ENCODE measurements at places on chromosomes 3 and 15. TPM values are rescaled to one million over a fixed set of nuclear protein-coding genes. Genes with fewer than 3 reads are reported as not detected.

- no peaks in the 10 kb centered on the region for H3K4me1 ChIP-seq
- H3K36me3 ChIP-seq, result no peaks in the 10 kb centered on the region
- DNase-seq, result no peak
- no peak overlapping the region for H3K4me3 ChIP-seq
Observed at GRCh38 chr3:56154297-56154696, 314.0 kb downstream of the ERC2 start.

- no peak overlapping the region for H3K27ac ChIP-seq
- DNase-seq, result no peak
- H3K4me3 ChIP-seq, result no peak overlapping the region
- no peaks in the 10 kb centered on the region for H3K4me1 ChIP-seq
Observed at GRCh38 chr3:156425651-156426050, 129.3 kb downstream of the SSR3 start.

- no peaks in the 10 kb centered on the region for H3K27me3 ChIP-seq
- H3K4me3 ChIP-seq, result no peak overlapping the region
- peaks cover 5% of the 10 kb centered on the region for H3K36me3 ChIP-seq
- peaks cover 76% of the 10 kb centered on the region for H3K4me1 ChIP-seq
- H3K27ac ChIP-seq, result peak overlapping the region; percentile 49
Observed at GRCh38 chr15:85780225-85780985, 14.3 kb downstream of the KLHL25 start.

GRCh38 chr3:13010780-13011572 lies 62.3 kb downstream of the IQSEC1 start:
- no peak overlapping the region for H3K27ac ChIP-seq
- DNase-seq, result no peak
- no peak overlapping the region for H3K4me3 ChIP-seq
- peaks cover 62% of the 10 kb centered on the region for H3K4me1 ChIP-seq
- H3K36me3 ChIP-seq, result peaks cover 21% of the 10 kb centered on the region

DNA sequence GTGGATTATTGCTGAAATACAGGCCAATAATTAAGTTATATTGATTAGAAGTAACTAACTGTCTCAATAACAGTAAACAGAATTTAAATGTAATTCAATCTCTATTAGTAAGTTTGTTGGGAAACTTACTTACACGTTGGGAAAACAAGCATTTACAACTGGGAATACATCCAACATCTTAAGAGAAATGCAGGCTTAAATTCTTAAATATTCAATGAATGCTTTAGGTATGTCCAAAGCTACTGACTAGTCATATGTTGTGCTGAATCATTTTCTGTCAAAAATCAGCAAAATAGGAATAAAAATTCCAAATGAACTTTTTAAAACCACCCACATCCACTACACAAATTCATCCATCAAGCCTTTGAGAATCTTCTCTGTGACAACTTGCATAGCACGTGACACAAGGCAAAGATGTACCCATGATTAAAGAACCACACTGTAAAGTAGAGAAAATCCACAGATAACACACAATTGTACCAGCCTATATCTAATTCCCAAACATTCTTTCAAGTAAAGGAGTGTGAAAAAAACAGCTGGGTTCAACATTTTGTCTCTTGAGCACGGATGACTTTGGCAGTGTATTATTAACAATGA lies 60.0 kb downstream of the NMNAT3 start:
- no peaks in the 10 kb centered on the region for H3K36me3 ChIP-seq
- no peak for DNase-seq
- H3K4me1 ChIP-seq, result no peaks in the 10 kb centered on the region
- H3K27me3 ChIP-seq, result no peaks in the 10 kb centered on the region
- no peak overlapping the region for H3K27ac ChIP-seq
- H3K4me3 ChIP-seq, result no peak overlapping the region

- H3K27ac ChIP-seq, result no peak overlapping the region
- no peak for DNase-seq
- no peaks in the 10 kb centered on the region for H3K36me3 ChIP-seq
- peaks cover 8% of the 10 kb centered on the region for H3K4me1 ChIP-seq
Observed at GRCh38 chr3:133159498-133160475, 121.6 kb downstream of the TMEM108 start.

GRCh38 chr15:41798607-41799487 lies 24.6 kb downstream of the MAPKBP1 start:
- H3K36me3 ChIP-seq, result peaks cover 13% of the 10 kb centered on the region
- no peak overlapping the region for H3K4me3 ChIP-seq
- no peak for DNase-seq
- no peaks in the 10 kb centered on the region for H3K27me3 ChIP-seq

GRCh38 chr3:160661660-160662059 lies 15.3 kb upstream of the ARL14 start:
- no peak overlapping the region for H3K27ac ChIP-seq
- no peaks in the 10 kb centered on the region for H3K27me3 ChIP-seq
- H3K36me3 ChIP-seq, result no peaks in the 10 kb centered on the region
- DNase-seq, result peak; percentile 75
- H3K4me3 ChIP-seq, result no peak overlapping the region

DNA sequence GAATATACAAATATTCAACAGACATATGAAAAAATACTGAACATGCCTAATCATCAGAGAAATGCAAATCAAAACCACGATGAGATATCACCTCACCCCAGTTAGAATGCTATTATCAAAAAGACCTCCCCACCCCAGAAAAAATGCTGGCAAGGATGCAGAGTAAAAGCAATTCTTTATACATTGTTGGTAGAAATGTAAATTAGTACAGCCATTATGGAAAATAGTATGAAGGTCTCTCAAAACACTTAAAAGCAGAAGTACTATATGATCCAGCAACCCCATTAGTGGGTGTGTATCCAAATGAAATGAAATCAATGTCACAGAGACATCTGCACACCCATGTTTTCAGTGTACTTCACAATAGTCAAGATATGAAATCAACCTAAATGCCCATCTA lies 308.7 kb downstream of the CHST2 start:
- no peaks in the 10 kb centered on the region for H3K4me1 ChIP-seq
- DNase-seq, result no peak
- no peaks in the 10 kb centered on the region for H3K27me3 ChIP-seq

DNA sequence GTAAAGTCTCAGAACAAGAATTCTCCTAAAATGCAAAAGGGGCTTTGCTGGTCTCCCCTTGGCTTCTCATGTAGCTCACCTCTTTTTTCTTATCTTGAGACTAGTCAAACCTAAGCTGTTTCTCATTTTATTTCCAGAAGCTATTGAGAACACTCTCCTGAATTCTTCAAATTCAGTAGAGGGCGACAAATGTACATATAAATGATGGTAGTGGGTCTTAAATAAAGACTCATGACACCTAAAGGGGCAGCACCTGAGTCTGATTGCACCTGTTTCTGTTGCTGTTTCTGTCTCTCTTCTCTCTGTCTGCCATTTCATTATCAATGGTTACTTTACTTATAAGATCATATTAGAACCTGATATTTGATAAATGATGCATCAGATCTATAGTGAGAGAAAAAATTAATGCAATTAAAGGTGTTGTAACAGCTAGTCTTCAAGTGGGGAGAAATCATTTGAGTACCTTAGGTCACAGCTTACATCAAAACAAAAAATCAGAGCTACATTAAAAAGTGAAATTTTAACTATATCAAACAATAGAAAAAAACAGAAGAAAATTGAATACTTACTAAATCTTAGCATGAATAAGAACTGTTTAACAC lies 7.0 kb downstream of the ADIPOQ start:
- DNase-seq, result peak; percentile 63
- H3K36me3 ChIP-seq, result no peaks in the 10 kb centered on the region
- H3K4me1 ChIP-seq, result no peaks in the 10 kb centered on the region
- H3K4me3 ChIP-seq, result no peak overlapping the region
- H3K27ac ChIP-seq, result no peak overlapping the region

- no peak overlapping the region for H3K27ac ChIP-seq
- H3K27me3 ChIP-seq, result no peaks in the 10 kb centered on the region
- DNase-seq, result no peak
- no peak overlapping the region for H3K4me3 ChIP-seq
- H3K36me3 ChIP-seq, result no peaks in the 10 kb centered on the region
- no peaks in the 10 kb centered on the region for H3K4me1 ChIP-seq
Observed at GRCh38 chr3:81513591-81513990, 247.9 kb downstream of the GBE1 start.

GRCh38 chr3:177177749-177178221 lies 19.5 kb downstream of the TBL1XR1 start:
- no peak for DNase-seq
- H3K27me3 ChIP-seq, result no peaks in the 10 kb centered on the region
- no peaks in the 10 kb centered on the region for H3K36me3 ChIP-seq
- H3K4me3 ChIP-seq, result no peak overlapping the region
- no peaks in the 10 kb centered on the region for H3K4me1 ChIP-seq
- no peak overlapping the region for H3K27ac ChIP-seq

GRCh38 chr15:28164876-28165275 lies 65.8 kb upstream of the OCA2 start:
- no peaks in the 10 kb centered on the region for H3K27me3 ChIP-seq
- H3K27ac ChIP-seq, result no peak overlapping the region
- H3K4me3 ChIP-seq, result no peak overlapping the region

- H3K4me1 ChIP-seq, result peaks cover 10% of the 10 kb centered on the region
- H3K4me3 ChIP-seq, result no peak overlapping the region
- H3K27ac ChIP-seq, result peak overlapping the region; percentile 69
- DNase-seq, result no peak
- no peaks in the 10 kb centered on the region for H3K27me3 ChIP-seq
Observed at GRCh38 chr3:69182588-69183316, 60.4 kb upstream of the LMOD3 start.

- peaks cover 55% of the 10 kb centered on the region for H3K36me3 ChIP-seq
- no peak overlapping the region for H3K27ac ChIP-seq
- no peak for DNase-seq
Observed at GRCh38 chr15:42691770-42692169, 45.2 kb downstream of the CDAN1 start.

DNA sequence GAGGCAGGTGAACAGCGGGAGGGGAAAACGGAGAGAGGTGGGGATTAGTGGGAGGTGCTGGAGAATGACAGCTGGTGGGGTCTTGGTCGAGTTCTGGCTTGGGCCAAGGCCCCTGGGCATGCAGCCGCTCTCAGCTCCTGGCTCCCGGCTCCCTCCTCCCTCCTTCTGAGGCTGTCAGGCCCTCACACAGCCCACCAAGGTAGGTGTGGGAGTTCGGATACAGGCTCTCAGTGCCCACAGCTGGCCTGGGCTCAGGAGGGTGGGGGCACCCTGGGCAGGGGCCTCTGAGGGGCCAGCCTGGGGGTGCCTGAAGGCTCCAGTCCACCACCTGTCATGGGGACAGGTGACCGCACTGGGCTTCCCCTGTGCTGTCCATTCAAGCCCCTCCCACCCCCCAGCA lies 39.9 kb downstream of the PLXNA1 start:
- no peak for DNase-seq
- H3K27me3 ChIP-seq, result no peaks in the 10 kb centered on the region
- no peaks in the 10 kb centered on the region for H3K4me1 ChIP-seq
- peaks cover 93% of the 10 kb centered on the region for H3K36me3 ChIP-seq
- H3K27ac ChIP-seq, result no peak overlapping the region
- H3K4me3 ChIP-seq, result no peak overlapping the region

DNA sequence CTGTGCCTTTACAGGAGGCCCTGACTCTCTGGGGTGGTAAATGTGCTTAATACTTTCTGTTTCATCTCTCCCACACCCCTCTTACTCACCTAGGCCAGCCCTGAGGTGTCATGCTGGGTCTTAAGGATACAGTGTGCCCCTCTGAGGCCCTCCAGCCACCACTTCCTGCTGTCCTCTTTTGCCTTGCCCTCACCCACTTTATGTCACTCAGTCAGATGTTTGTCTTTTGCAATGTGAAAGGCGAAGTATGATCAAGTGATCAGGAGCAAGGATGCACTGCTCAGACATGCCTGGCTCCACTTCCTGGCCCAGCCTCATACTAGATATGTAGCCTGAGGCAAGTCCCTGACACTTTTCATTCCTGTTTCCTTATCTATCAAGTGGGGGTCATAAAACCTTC lies 339.0 kb upstream of the NR2E3 start:
- no peak overlapping the region for H3K4me3 ChIP-seq
- no peak overlapping the region for H3K27ac ChIP-seq
- no peak for DNase-seq
- H3K36me3 ChIP-seq, result no peaks in the 10 kb centered on the region

DNA sequence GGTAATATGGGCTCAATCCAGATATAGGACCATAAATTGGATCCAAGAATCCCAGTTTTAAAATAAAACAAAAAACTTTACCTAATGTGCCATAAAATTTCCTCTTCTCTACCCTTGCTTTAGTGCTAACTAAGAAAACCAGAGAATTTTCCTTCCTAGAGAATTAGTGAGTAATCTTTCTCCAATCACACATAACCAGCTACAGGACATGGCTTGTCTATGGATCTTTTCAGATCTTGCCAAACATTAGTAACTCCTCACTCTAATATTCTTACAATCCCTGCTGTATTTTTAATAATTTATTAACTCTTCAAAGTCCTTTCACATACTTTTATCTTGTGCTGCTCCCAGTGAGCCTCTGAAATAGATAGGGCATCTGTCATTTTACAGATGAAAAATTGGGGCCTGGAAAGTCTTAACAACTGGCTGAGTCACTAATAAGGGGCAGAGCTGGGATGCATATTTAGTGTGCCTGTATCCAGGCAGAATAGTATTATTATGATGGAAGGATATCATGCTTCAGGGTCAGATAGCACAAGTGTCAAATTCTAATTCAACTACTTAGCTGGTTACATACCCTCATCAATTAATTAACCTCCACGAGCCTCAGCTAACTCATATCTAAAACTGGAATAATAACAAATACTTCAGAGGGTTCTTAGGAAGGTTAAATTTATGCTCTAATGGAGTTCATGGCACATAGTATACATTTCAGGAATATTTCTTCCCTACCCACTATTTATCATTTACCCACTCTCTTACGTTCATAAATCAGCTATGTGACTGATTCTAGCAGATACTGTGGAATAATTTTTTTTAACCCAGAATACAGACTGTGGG lies 5.6 kb downstream of the ZBED2 start:
- H3K27me3 ChIP-seq, result no peaks in the 10 kb centered on the region
- H3K36me3 ChIP-seq, result no peaks in the 10 kb centered on the region
- DNase-seq, result no peak
- H3K4me1 ChIP-seq, result no peaks in the 10 kb centered on the region
- no peak overlapping the region for H3K4me3 ChIP-seq

- H3K27ac ChIP-seq, result no peak overlapping the region
- H3K36me3 ChIP-seq, result no peaks in the 10 kb centered on the region
- no peak overlapping the region for H3K4me3 ChIP-seq
- DNase-seq, result no peak
Observed at GRCh38 chr3:53274938-53275605, 19.2 kb upstream of the TKT start.

GRCh38 chr3:170044795-170045244 lies 7.0 kb downstream of the GPR160 start:
- H3K27me3 ChIP-seq, result peaks cover 15% of the 10 kb centered on the region
- H3K4me1 ChIP-seq, result no peaks in the 10 kb centered on the region
- no peak for DNase-seq
- peak overlapping the region; percentile 33 for H3K27ac ChIP-seq
- no peaks in the 10 kb centered on the region for H3K36me3 ChIP-seq
- no peak overlapping the region for H3K4me3 ChIP-seq

DNA sequence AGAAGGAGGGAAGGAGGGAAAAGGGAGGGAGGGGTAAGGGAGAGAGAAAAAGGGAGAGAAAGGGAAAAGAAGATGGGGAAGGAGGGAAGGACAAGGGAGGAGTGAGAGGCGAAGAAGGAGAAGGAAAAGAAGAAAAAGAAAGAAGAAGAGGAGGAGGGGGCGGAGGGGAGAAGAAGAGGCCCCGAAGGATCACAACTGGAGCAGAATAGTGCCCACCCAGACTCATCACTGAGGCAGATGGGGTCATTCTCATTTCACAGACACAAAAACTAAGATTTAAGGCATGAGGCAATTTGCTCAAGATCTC lies 2.7 kb upstream of the ALAS1 start:
- H3K36me3 ChIP-seq, result peaks cover under 1% of the 10 kb centered on the region
- H3K4me3 ChIP-seq, result no peak overlapping the region
- DNase-seq, result no peak
- H3K4me1 ChIP-seq, result peaks cover 34% of the 10 kb centered on the region
- no peak overlapping the region for H3K27ac ChIP-seq
- no peaks in the 10 kb centered on the region for H3K27me3 ChIP-seq

Gene CD47
- 102 TPM for total RNA-seq

Gene BDH1
- total RNA-seq, result 18.7 TPM

Gene HRH1
- 21.3 TPM for total RNA-seq
